ENCODE measurements at places on chromosomes 5 and 9.
A peak's percentile ranks its signal among the peaks of the same experiment; 100 is the strongest.

- no peak for DNase-seq
These were observed 163.6 kb upstream of the PRLR start for GRCh38 chr5:35393901-35394300.

DNA sequence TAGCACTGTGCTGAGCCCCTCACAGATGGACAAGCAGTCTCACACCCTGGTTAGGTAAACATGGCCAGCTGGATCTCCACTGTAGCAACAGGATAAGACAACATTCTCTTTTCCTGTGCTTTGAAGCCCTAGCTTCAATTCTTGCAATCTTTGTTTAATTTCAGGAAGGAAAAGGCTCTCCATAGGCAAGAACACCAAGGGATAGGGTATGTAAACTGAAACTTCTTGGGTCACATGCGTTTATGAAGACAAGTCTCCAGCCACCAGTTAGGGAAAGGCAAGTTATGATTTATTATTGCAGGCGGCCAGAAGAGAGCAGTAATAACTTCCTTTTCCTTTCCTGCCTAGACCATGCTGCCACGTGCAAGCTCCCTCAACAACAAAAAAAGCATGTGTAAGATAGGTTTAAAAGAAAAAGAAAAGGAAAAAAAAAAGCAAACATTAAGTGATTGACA is 50.1 kb upstream of the POU5F2 start:
- no peak for DNase-seq

GRCh38 chr5:139422307-139422893 is 16.9 kb downstream of the DNAJC18 start:
- DNase-seq: peak; percentile 53

GRCh38 chr5:54792611-54793404 is 192.6 kb downstream of the ESM1 start:
- peak; percentile 69 for DNase-seq

GRCh38 chr9:129038109-129038852 is 1.9 kb downstream of the MIGA2 start:
- no peak for DNase-seq

- DNase-seq: no peak
These were observed 186.2 kb upstream of the OTULINL start for GRCh38 chr5:14395411-14395810.

- no peak for DNase-seq
These were observed 500.8 kb upstream of the WWC1 start for GRCh38 chr5:167790462-167791260.

DNA sequence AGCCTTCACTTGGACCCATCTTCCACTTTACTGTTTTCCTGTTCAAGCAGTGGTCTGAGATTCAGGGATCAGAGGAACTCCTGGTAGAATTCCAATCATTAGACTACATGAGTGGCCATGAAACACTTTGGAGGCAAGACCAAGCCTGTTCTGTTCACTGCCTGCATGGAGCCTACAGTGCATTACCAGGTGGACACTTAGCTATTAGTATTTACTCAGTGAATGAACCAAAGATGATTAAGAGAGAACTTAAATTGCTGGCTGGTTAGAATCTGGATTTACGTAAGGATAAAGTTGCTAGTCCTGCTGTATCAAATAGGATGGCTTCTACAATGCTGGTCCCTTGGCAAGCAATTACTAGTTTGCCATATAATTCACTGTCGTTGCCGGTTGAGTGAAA is 245.5 kb downstream of the ARRDC3 start:
- DNase-seq: no peak

- no peak for DNase-seq
These were observed 156.4 kb upstream of the IRX4 start for GRCh38 chr5:2039180-2039531.

GRCh38 chr5:6601271-6601670 is 31.6 kb downstream of the NSUN2 start:
- DNase-seq: no peak

GRCh38 chr5:160021831-160022446 is 13.0 kb downstream of the TTC1 start:
- DNase-seq: peak; percentile 46

DNA sequence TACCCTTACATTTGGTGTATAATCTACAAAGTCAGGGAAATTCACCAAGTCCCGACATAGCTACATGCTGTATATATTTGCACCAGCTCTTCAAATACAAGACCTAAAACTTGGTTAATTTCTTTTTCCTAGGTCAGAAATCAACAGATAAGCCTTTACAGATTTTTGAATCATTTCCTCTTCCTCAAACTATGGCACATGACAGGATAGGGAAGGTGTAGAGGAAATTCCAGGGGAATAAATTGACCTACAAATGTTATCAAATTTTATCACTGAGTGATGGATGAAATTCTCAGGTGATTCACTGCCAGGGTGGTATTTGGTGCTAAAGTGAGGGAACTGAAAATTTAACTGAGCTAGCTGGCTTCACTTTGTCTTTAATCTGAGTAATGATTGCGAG is 360.0 kb downstream of the BNC2 start:
- no peak for DNase-seq

DNA sequence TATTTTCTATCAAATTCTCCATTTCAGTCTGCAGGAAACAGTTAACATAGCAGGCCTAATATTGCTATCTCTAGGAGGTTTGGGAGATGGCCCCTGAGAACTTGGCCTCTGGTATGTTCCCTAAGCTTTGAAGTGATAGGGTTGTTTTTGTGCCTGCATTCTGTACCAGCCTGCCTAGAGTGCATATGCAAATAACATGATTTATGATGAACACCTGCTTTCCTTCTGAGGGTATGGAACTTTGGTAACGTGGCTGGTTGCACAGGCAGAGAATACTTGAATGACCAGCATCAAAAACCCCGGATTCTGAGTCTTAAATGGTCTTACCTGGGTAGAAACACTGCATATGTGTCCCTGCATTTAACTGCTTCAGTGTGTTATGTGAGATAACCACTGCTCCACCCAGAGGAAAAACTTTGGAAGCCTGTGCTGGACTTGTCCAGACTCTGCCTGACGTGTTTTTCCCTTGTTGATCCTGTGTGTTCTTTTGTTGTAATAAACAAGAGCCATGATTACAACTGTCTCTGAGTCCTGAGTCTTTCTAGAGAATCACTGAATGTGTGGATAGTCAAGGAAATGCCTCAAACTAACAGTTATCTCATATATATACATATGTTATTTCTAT is 111.3 kb upstream of the ABCA1 start:
- no peak for DNase-seq

GRCh38 chr5:148960070-148960769 is 102.6 kb downstream of the SH3TC2 start:
- DNase-seq: no peak

All from foreskin fibroblast (primary cell).